ENCODE measurements at places on chromosomes 16 and 17.

- DNase-seq, result no peak
These were observed 19.8 kb downstream of the IL4R start for GRCh38 chr16:27333549-27333948.

DNA sequence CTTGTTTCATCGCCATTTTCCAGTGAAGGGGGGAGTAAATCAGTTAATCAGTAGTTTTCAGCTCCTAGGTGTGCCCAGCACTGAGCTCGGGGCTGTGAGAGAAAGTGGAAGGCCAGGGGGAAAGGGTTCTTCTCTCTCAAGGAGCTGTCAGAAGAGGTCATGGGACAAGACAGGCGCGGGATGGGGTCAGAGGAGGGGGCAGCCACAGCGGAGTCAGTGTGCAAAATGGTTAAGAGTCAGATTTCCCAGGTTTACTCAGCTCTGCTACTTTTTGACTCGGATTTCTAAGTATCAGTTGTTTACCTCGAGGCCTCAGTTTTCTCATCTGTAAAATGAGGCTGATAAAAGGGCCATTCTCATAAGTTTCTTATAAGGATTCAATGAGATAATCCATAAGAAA lies 4.3 kb upstream of the XYLT1 start:
- no peak for DNase-seq

DNA sequence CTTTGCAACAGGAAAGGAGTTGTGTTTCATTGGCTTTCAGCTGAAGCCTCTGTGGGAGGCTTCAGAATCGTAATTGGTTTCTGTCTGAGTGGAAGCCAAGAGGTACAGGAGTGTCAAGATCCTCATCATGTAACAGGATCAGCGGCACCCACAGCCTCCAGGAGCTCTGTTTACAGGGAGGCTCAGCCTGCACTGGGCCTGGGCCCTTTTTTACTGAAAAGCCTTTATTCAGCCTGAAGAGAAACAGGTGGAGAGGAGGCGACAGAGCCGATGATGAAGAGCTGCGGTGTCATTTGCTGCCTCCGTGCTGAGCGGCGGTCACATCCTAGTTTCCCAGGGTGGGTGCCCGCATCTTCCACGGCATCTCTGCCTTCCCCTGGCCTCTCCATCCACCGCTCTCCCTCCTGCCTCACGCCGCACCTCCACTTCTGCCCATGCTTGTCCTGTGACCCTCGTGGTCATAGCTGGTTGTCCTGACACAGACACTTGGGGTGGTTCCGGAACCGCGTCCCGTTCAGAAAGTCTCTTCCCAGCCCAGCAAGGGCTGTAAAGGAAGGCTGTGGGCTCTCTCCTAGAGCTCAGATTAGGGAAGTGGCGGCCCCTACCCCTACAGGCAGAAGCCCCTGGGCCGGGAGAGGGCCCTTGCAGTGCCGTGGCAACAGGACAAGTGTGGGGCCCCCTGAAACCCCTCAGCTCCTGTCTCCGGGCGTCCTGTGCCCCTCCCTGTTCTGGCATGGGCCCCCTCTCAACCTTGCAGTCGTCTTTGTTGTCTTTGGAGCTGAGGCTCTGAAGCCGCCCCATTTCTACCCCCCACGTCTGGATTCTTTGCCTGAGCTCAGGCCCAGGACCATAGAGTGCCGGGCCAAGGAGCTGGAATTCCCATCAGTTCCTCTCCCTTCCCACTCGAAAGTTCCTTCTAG lies 53.9 kb upstream of the CHMP6 start:
- no peak for DNase-seq

DNA sequence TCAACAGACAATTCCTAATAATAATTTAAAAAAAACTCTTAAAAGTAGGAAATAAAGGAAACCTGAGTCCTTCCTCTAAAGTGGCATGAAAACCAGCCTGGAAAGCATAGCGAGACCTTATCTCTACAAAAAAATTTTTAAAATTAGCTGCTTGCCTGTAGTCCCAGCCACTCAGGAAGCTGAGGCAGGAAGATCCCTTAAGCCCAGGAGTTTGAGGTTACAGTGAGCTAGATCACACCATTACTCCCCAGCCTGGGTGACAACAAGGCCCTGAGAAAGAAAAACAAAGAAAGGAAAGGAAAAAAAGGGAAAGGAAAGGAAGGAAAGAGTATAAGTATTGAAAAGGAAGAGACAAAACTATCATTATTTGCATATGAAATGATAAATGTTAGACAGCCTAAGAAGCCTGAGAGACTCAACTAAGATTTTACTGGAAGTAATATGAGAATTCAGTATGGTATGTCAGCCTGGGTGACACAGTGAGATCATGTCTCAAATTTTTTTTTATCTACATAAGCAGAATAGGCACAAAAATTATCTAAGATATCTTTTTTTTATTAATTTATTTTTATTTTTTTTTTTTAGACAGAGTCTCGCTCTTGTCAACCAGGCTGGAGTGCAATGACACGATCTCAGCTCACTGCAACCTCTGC lies 113.0 kb downstream of the GOSR1 start:
- no peak for DNase-seq

- DNase-seq, result peak; percentile 97
These were observed 8.3 kb downstream of the MNT start for GRCh38 chr17:2392252-2393173.

GRCh38 chr17:17156511-17156910 lies 49.6 kb downstream of the PLD6 start:
- DNase-seq, result no peak

- no peak for DNase-seq
These were observed 85.9 kb downstream of the SNX29 start for GRCh38 chr16:12062343-12063003.

- no peak for DNase-seq
These were observed 28.4 kb upstream of the TMC5 start for GRCh38 chr16:19389246-19389645.

GRCh38 chr16:23401139-23401538 lies 51.9 kb downstream of the COG7 start:
- no peak for DNase-seq

DNA sequence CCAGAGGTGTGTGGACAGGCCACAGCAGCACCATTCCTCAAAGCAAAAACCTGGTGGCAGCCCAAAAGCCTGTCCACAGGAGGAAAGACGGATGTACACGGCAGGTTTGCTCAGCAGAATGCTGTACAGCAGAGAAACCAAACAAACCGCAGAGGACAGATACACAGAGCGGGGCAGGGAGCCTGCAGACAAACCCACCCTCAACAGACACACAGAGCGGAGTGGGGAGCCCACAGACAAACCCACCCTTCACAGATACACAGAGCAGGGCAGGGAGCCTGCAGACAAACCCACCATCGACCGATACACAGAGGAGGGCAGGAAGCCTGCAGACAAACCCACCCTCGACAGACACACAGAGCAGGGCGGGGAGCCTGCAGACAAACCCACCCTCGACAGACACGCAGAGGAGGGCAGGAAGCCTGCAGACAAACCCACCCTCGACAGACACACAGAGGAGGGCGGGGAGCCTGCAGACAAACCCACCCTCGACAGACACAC lies 53.0 kb upstream of the METRNL start:
- DNase-seq, result no peak

GRCh38 chr17:27319541-27320221 lies 25.8 kb downstream of the WSB1 start:
- DNase-seq, result no peak

DNA sequence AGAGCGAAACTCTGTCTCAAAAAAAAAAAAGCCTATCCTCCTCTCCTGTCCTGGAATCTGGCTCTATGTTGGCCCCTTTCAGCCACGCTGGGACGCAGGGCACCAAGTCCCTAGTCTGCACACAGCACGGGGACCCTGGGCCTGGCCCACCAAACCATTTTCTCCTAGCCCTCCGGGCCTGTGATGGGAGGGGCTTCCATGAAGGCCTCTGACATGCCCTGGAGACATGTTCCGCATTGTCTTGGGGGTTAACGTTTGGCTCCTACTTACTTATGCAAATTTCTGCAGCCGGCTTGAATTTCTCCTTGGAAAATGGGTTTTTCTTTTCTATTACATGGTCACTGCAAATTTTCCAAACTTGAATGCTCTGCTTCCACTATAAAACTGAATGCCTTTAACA lies 12.6 kb upstream of the GPT2 start:
- no peak for DNase-seq

DNA sequence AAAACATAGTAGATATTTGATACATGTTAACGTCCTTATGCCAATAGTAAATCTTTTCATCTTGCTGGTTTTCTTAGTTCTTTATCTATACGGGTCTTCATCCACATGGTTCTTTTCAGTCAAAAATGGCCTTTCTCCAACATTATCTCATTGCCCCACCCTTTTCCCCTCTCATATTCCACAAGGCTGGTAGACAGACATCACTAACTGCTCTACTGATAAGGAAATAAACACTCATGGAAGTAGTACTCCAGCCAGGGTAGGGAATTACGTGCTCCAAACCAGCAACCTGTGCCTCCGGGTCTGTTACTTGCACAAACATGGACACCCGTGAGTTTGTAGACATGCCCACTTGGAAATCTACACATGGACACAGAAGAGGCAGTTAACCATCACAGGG lies 141.4 kb downstream of the XYLT1 start:
- no peak for DNase-seq

DNA sequence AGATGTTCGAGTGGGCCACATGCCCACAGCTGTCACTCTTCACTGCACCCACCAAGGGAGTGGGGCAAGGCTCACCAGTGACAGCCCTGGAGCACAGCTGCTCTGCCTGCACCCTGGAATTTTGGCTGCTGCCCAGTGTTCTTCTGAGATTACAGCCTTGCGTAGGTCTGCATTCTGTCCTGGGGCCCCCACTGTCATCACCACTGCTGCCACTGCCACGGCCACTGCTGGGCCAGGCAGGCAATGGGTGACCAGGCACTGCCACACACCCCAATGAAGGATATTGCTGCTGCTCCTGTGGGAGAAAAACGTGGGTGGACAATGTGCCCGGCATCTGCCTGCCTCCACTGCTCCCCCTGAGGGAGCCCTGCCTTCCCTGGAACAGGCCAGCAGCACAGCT lies 1717.0 kb downstream of the TP53TG3F start:
- DNase-seq, result no peak

DNA sequence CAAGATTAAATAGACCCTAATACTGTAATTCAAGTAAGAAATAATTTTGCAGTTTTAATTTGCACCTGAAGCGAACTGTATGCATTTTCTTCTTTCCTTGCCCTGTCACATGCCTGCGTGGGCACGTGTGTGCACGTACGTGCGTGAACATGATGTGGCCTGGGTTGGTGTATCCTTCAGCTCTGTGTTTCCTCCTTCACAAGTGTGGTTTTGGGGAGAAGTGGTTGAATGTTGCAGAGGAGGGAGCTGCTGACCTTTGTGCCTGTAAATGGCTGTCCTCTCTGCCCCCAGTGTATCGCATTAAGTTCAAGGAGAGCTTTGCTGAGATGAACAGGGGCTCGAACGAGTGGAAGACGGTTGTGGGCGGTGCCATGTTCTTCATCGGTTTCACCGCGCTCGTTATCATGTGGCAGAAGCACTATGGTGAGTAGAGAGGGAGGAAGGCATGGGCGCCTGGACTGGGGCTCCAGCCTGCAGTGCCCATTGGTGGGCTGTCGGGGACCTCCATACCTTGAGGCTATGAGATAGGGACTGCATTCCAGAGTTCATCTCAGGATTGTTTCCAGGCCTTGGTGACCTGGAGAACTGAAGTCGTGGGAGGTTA lies 6.0 kb downstream of the COX4I1 start:
- no peak for DNase-seq

GRCh38 chr17:9382626-9383025 lies 193.0 kb downstream of the STX8 start:
- no peak for DNase-seq

GRCh38 chr17:80565343-80566053 lies 20.9 kb downstream of the RPTOR start:
- DNase-seq, result no peak

- no peak for DNase-seq
These were observed 27.3 kb upstream of the ALKBH5 start for GRCh38 chr17:18156171-18156975.

DNA sequence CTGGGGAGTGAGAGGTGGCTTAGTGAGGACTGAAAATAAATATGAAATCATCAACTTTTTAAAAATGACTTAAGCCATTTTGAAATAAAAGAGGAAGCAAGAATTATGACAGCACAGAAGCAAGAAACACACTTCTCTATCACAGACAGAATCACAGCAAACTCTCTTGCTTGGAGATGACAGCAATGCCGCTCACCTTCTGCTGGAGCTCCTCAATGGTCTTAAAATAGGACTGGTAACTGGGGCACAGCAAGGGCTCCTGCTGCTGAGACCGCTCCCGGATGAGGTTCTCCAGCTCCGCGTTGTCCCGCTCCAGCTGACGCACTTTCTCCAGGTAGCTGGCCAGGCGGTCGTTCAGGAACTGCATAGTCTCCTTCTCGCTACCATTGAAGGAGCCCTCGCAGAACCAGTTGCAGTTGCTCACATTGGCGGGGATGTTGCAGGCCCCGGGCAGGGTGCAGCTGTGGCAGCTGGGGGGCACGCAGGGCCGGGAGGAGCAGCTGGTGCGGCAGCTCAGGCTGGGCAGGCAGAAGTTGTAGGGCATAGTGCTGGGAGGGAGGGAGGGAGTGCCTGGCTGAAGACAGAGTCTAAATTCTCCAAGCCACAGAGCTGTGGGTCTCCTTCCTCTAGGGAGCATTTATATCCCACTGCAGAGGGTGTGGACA lies at the start of gene KRT31:
KRT31 (minus strand) TSS at position 613 of the 665 bp plus-strand sequence; CDS start at position 544, 69 bp downstream.
- no peak for DNase-seq

GRCh38 chr17:7352910-7353635 lies 1.1 kb downstream of the KCTD11 start:
- DNase-seq, result no peak

DNA sequence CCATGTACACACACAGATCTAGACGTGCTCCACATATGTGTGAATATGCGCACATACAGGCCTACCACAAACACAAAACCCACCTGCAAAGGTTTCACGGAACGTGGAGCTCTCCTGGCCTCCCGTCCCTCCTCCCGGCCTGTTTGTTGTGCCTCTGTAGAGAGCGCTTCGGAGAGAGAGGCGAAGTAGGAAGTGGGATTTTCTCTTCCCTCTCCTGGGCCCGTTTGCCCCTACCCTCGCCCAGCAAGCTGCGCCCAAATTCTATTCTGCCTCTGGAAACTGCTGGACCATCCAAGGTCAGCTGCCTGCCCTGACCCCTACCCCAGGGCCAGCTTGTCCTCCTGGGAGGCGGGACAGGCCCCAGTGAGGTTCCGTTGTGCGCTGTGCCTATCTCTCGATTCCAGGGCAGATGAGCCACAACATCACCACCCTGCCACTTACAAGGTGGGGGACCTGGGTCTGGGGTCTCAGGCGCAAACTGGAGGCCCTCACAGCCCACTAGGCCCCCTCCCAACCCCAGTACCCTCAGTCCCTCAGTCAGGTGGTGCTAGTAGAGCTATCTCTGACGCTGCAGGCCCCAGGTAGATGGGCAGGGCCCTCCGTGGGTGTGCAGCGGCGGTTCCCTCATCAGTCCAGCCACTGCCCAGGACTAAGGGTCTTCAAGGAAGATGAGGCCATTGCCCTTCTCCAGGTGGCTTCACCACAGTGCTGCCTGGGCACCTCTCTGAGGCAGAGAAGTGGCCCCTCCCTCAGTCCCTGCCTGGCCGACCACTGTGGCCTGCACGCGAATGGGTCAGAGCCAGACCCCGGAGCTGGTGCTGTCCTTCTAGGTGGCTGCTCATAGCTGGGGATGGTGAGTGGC lies 54.2 kb downstream of the BEAN1 start:
- no peak for DNase-seq
